ENCODE measurements at places on chromosomes 1 and 21. TPM values are rescaled to one million over a fixed set of nuclear protein-coding genes. Genes with fewer than 3 reads are reported as not detected.

OR2T4 gene
- not detected for polyA plus RNA-seq

ADGRL4 gene
- polyA plus RNA-seq: not detected

RGS7 gene
- not detected for polyA plus RNA-seq

EPHA10 gene
- polyA plus RNA-seq: 0.59 TPM

VCAM1 gene
- polyA plus RNA-seq: 0.12 TPM

EPS8L3 gene
- 3.3 TPM for polyA plus RNA-seq

ATP1A2 gene
- not detected for polyA plus RNA-seq

S100A5 gene
- 0.57 TPM for polyA plus RNA-seq

AIDA gene
- 52.9 TPM for polyA plus RNA-seq

PRR9 gene
- polyA plus RNA-seq: not detected

ANGPTL3 gene
- not detected for polyA plus RNA-seq

IL12RB2 gene
- polyA plus RNA-seq: not detected

LCE6A gene
- polyA plus RNA-seq: not detected

PCP4 gene
- not detected for polyA plus RNA-seq

S100A7 gene
- polyA plus RNA-seq: not detected

HNRNPCL1 gene
- not detected for polyA plus RNA-seq

FAM167B gene
- polyA plus RNA-seq: 2.0 TPM
